ENCODE measurements at places on chromosomes 16 and 17.

GRCh38 chr16:83110269-83110668 is 483.5 kb downstream of the CDH13 start:
- no peak for DNase-seq

DNA sequence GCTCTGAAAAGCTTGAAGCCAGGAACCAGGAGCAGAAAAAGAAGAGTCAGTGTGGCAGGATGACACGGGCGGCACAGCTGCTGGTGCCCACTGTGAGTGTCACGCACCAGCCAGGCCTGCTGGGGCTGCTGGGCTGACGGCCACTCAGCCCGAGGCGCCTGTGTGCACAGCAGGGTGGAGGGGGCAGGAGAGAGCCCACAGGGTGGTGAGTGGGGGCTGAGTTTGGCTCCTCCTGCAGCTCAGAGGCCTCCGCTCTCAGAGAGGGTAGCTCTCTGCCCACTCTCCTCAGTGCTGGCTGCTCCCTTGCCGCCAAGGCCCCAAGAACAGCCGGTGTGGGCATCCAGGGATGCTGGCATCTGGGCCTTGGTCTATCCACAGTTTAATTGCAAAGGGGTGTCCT is 59.6 kb downstream of the GSG1L start:
- DNase-seq: no peak

- DNase-seq: no peak
Measured at GRCh38 chr17:57261084-57261461, 4.8 kb downstream of the MSI2 start.

- DNase-seq: no peak
Measured at GRCh38 chr17:65042946-65043345, 13.6 kb downstream of the GNA13 start.

DNA sequence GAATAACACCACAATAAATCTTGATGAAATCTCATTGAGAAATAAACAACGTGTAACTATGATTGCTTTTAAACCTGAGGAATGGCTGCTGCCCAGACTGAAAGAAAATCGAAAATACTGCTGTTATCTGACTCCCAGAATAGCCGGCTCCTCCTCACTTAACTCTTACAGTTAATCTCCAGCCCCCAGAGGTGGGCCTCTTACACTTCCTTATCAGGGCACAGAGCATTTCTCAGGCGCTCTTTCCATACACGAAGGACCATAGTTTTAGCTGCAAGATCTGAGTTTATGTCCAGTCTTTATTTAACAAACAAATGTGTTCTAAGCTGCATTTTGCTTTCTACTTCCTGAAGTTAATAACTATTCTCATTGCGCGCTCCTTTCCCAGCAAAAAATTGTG is 206.9 kb downstream of the MAP2K4 start:
- DNase-seq: no peak

- peak; percentile 42 for DNase-seq
Measured at GRCh38 chr17:62819511-62820221, 11.6 kb upstream of the MARCHF10 start.

DNA sequence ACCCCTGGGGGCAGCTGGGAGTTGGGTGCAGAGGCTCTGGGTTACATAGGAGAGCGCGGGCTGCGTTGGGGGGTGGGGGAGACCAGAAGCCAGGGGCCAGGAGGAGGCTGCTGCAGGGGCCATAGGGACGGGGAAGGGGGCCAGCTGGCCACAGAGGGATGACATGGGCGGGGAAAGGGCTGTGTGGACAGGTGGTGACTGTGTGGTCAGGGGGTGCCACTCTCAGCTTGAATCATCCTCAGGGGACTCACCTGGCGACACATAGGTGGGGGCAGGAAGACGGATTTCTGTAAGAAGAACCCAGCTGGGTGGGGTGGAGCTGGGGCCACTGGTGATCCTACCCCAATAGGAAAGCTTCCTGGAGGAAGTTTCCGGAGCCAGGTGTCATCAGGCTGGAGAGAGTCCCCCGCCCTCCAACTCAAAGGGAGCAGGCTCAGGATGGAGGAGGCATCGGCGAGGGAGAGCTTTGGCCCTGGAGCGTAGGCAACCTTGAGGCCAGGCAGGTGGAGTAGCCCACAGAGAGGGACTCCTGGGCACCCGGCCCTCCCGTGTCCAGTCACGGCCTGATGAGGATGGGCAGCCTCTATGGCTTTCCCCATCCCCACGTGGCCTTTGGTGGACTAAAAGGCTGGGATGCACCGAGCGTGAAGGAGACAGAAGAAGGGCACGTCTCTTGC is 1.2 kb downstream of the TRPV3 start:
- DNase-seq: no peak

DNA sequence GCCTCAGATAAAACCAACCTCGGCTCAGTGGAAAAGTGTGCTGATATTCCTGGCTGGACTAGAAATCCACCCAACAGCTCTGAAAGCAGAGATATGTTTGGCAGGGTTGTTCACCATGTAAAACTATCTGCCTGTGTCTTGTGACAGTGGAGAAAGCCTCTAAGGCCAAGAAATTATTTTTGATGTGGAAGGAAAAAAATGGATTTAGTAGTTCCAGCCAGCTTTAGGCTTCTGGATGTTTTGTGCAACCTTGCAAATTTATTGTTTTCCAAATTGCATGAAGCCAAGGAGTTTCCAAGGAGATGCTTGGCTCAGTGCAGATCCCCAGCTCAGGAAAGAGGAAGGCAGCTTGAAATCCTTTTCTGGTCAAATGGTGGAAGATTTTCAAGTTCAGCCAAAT is 31.6 kb downstream of the TEKT5 start:
- DNase-seq: no peak

GRCh38 chr16:69917739-69918138 is 33.4 kb upstream of the CLEC18A start:
- DNase-seq: peak; percentile 45

- no peak for DNase-seq
Measured at GRCh38 chr16:78748220-78748929, 648.9 kb downstream of the WWOX start.

DNA sequence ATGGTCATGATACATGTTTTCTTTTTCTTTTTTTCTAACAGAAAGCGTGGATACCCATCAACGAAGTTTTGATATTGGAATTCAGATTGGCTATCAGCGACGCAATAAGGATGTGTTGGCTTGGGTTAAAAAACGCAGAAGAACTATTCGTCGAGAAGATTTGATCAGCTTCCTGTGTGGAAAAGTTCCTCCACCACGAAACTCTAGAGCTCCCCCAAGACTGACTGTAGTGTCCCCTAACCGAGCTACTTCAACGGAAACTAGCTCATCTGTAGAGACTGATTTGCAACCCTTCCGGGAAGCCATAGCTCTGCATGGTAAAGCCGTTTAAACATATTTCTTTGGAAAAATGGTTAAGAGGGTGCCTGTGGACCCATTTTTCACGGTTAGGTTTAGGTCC is 11.5 kb downstream of the HAPSTR1 start:
- no peak for DNase-seq

DNA sequence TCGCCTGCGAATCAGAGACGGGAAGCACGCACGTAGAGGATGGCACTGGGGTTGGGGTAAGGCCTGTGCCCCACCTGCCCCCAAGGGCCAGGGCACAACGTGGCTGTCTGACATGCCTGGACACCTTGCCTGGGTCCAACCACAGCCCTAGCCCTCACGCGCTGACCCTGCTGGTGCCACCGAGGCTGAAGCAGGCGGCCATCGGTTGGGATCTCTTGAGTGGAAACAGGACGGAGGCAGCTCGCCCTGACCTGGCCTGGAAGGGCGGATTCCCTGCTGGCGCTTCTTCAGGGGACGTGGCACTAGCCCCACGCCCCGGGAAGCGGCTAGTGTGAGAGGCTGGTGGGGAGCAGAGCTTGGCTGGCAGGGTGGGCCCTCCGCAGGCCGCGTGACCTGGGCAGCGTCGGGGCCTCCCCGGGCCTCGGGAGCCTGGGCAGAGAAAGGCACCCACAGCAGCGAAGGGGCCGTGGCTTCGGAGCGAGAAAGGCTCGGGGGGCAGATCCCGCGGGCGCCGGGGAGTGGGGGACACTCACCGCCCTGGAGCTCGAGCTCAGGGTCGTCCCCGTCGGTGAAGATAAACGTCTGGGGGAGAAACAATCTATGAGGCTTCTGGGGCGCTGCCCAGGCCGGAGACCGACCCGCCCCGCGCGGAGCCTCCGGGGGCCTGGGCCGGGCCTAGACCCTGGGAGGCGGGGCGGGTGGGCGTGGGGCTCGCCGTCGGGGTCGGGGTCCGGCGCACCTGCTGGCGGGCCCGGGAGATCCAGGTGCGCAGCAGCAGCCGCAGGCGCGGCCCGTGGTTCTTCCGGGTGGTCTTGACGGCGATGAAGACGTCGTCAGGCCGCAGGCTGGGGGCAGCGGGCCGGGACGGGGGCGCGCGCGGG is 610 bp downstream of the RFNG start:
- DNase-seq: no peak

GRCh38 chr17:59914274-59914854 is 21.4 kb downstream of the RPS6KB1 start:
- no peak for DNase-seq

GRCh38 chr16:14958970-14959369 is 15.9 kb upstream of the PDXDC1 start:
- no peak for DNase-seq

DNA sequence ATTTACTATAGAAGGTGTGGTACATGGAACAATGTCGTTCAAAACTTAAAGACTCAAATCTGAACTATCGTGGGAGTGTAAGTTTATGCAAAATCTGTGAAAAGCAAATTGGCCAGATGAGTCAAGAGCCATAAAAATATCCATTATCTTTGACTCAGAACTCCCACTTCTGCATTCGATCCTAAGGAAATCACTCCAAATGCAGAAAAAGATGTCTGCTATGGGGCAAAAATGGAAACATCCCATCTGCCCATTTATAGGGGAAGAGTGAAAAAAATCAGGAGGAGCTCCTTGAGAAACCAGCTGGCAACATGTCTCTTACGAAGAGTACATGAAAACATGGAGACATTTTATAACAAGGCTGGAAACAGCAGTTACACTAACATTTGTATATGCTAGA is 43.6 kb upstream of the CCDC182 start:
- no peak for DNase-seq

DNA sequence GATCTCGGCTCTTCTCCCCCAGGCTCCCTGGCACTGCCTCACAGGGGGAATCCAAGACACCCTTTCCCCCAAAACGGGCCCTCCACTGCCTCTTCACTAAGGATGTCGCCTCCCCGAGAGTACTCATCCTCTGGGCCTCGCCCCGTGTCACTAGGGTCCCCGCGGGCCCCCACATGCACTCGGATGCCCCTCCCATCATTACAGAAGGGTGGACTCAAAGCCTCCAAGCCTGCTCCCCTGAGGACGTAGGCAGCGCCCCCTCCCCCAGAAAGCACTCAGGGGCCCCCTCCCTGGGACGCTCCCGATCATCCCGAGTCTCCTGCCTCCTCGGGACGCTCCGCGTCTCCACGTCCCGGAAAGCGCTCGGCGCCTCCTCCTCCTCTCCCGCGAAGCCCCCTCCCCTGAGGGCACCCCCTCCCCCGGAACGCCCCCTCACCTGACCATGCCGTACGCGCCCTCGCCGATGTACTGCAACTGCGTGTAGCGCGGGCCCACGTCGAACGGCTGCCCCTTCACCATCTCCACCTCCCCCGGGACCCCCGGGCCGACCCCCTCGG is 338 bp downstream of the MAPK3 start:
- DNase-seq: no peak

GRCh38 chr16:77376358-77376757 is 58.5 kb downstream of the ADAMTS18 start:
- DNase-seq: no peak

GRCh38 chr16:8872967-8873865 is 4.4 kb upstream of the CARHSP1 start:
- no peak for DNase-seq

GRCh38 chr16:67157892-67158635 is 1.6 kb downstream of the TRADD start:
- no peak for DNase-seq

- no peak for DNase-seq
Measured at GRCh38 chr16:15880434-15881308, 7.7 kb downstream of the CEP20 start.

DNA sequence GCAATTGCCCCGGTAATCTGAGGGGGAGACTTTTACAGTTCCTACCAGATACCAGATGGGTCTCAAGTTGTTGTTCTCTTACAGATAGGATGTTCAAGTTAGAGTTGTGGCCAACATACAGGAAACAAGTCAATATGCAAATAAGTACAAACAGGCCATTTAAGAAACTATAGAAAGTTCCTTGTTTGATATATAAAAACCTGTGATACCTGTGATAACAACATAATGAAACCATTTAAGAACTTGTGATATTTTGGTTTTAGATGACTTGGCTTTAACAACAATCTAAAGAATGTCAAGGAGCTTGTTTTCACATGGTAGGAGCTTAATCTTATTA is 16.8 kb downstream of the CDR2 start:
- no peak for DNase-seq

- DNase-seq: no peak
Measured at GRCh38 chr16:48629531-48629930, 19.6 kb upstream of the N4BP1 start.

DNA sequence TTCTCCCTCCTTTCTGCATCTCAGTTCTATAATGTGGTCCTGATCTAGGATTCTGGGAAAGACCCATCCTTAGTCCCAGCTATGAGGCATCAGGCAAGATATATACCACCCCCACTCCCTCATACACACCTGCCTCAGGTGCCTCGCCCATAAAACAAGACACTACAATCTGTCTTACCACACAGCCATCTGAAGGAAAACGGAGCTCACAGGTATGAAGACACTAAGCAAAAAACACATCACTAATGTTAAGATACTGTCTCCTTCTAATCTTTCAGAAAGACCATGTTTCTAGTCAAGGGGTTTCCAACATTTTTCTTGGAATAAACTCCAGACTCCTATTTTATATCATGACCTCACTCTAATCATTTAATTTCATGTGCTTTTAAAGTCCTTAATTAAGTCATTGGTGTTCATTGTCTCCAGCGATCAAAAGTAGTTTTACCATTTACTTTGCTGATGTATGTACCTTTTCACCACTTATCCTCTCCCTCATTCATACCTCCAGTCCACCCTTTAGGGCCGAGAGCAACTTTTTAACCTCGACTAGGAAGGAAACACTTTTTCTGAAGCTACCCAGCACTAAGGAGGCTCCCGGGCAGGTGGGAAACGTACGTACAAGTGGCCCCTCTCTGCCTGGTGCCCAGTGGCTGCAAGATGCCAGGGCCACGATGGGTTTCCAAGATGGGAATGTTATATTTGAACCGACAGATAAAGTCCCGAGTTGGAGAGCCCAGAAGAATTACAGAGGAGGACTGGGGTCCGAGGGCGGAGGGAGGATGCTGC is 979 bp downstream of the MAP3K14 start:
- no peak for DNase-seq

DNA sequence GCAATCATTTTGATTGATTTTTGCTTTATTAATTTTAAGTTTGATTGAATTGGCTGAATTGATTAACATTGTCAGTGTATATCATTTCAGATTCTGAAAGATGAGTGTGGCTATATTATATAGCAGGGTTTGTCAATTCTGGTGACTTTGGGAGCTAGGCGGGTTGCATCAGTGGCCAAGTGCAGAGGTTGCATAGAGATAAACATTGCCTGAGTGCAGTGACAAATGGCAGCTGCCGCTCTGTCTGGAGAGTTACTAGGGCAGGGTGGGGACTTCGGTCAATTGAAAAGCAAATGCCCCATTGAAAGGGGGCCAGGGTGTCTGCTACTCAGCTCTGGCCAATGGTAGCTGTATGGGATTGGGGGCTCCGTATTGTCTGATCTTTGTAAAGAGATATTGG is 12.7 kb downstream of the SYT17 start:
- no peak for DNase-seq
